Stimulated activated CD8-positive, alpha-beta memory T cell treated with anti-CD3 and anti-CD28 coated beads, Interleukin-4, amount 100 ng/mL, for 24 hours (primary cell): ENCODE measurements at places on chromosomes 5 and 9.

- DNase-seq: no peak
Observed at GRCh38 chr9:70324963-70325362, 66.2 kb downstream of the SMC5 start.

DNA sequence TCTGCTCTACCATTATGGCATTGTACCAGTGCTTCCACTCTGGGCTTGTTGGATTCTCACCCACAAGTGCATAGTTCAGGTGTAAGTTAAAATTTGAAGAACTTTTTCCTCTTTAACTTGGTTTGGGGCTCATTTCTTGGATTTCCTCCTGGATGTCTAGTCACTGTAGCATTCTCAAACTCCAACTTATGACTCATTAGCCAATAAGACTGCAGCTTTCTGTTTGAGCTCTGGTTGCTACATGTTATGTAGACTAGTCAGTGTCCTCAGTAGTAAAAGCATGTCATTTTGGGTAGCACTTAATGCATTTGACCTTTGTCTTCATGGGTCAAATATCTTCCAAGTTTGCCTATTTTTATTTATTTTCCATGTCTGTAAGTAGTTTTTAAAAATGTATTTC is 790.8 kb downstream of the BRINP1 start:
- no peak for DNase-seq

GRCh38 chr5:151596828-151597539 is 5.9 kb upstream of the FAT2 start:
- no peak for DNase-seq

DNA sequence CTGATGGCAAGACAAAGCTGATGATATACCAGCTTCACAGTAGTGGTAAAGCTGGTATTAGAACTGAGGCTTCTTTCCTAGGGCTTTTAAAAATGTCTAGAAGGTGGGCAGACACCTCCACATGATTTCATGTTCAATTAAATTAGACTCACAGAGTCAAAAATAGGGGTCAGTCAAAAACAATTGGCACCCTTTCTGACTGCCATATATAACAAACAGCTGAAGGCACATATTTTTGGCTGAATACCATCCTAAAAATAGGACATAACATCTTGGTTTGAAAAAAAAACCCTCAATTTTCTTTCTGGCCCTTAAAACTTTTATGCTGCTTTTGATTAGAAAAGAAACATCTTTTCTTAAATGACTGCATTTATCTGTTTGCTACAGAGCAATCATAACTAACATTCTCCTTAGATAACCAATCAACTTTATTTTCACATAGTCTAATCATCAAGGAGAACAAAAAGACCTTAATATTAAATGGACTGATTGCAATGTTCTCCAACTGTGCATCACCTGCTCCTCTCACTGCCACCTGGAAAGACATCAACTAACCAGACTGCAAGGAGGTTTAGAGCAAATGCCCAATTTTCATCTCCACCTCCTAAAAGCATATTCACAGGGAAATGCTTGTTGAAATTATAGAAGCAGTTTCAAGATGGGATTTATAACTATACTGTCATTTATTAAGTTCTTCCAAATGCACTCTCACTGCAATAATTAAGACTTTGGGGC is 3.2 kb downstream of the SGTB start:
- DNase-seq: no peak

- DNase-seq: no peak
Observed at GRCh38 chr5:154196955-154197652, 6.6 kb downstream of the GALNT10 start.
